ENCODE measurements at places on chromosomes 2 and 18.
A peak's percentile ranks its signal among the peaks of the same experiment; 100 is the strongest.

DNA sequence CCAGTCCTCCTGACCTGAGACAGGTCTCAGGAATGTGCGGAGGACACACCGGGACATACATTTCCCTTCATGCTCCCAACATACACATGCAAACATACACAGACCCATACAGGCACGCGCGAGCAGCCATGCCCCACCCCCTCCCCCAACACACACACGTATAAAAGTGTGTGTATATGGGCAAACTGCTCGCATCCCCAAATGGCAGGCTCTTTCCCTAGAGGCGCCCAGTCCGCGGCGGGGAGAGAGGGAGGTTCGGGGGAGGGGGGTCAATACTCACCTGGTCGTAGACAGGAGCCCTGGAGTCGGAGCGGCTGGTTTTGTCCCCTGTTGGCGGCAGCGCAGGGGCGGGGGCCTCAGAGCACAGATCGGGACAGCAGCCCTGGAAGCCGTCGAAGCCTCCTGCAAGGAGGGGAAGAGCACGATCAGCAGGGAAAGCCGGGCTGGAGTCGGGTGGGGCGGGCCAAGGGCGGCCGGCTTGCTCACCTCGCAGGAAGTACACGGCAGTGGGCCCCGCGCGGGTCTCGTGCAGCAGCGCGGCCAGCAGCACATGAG lies 682 bp downstream of the DUSP2 start:
- peak; percentile 24 for DNase-seq

GRCh38 chr18:45227001-45227742 lies 388.1 kb upstream of the SLC14A2 start:
- DNase-seq: no peak

- peak; percentile 38 for DNase-seq
These were observed 4.7 kb downstream of the CAPG start for GRCh38 chr2:85405201-85406059.

- DNase-seq: no peak
These were observed 185.7 kb downstream of the FAM210A start for GRCh38 chr18:13540477-13541182.

- DNase-seq: no peak
These were observed 1.3 kb upstream of the MYT1L start for GRCh38 chr2:2332381-2332780.

DNA sequence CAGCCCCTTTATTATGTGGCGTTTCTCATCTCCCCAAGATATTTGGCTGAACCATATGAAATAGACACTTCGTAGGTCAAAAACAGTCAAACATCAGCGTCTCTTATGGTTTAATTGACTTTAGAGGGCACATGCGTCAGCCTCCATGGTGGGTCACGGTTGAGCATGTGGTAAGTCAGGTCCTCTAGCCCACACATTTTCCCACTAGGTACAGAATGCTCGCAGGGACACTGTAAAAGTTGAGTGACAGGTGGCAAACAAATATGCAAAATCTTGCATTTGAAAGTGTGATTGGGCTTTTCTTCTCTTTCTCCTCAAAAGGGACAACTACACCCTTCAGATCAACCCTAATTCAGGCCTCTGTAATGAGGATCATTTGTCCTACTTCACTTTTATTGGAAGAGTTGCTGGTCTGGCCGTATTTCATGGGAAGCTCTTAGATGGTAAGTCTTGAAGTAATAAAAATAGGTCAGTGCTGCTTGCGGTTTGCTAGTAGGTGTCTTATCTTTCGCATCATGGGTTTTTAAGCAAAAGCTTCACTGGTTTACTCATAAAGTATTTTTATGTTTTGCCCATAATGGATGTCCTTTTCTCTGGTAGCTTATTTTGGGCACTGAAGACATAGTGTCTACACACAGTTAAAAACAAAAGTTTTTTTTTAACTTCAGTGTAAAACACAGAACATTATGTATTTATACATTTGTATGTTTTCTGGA lies 261.3 kb downstream of the ALPK2 start:
- DNase-seq: no peak

DNA sequence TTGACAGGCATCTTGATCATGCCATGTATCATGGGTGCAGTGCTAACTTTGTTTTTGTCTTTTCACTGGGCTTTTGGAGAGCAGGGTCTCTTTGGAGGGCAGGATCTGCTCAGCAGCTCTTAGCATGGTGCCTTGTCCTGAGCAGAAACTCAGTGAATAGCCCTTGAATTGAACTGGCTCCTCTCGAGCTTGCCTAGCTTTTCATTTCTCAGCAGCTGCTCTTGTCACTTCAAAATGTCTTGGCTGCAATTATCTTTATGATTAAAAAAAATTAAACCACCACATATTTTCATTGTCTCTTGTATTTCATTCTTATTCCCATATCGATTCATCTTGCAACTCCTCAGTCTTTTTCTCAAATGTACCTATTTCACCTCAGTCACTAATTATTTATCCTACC lies 50.5 kb downstream of the CCDC85A start:
- DNase-seq: no peak

- no peak for DNase-seq
These were observed 90.3 kb upstream of the RAB27B start for GRCh38 chr18:54737986-54738385.

- DNase-seq: no peak
These were observed 977 bp downstream of the SLC8A1 start for GRCh38 chr2:40450796-40451430.

GRCh38 chr2:45014016-45014702 lies 4.9 kb upstream of the SIX2 start:
- no peak for DNase-seq

All from stimulated activated CD4-positive, alpha-beta T cell treated with anti-CD3 and anti-CD28 coated beads, TNF-alpha, amount 100 ng/mL, for 4 hours (primary cell).